Psoas muscle (tissue), 8 donors: ENCODE measurements at places on chromosomes 7 and 10. TPM values are rescaled to one million over a fixed set of nuclear protein-coding genes. Genes with fewer than 3 reads are reported as not detected.

The SEMA3E gene
- total RNA-seq, result 0.34 TPM

The PITX3 gene
- total RNA-seq, result 8.3 TPM

The SLC13A1 gene
- total RNA-seq, result 0.12 TPM

The CYP3A5 gene
- total RNA-seq, result 1.1 TPM

The UNCX gene
- not detected for total RNA-seq

The CREM gene
- 61.0 TPM for total RNA-seq

The PON2 gene
- total RNA-seq, result 17.3 TPM

The FAM241B gene
- 1.1 TPM for total RNA-seq

The LIPN gene
- not detected for total RNA-seq

The MAGI2 gene
- 2.4 TPM for total RNA-seq

The TMEM270 gene
- total RNA-seq, result not detected

The RBP3 gene
- total RNA-seq, result not detected

The SPDYE11 gene
- not detected for total RNA-seq

The HSPA14 gene
- total RNA-seq, result 13.5 TPM

The CRHR2 gene
- 0.34 TPM for total RNA-seq

The ATOH7 gene
- total RNA-seq, result not detected

The NCF1 gene
- total RNA-seq, result 0.50 TPM

The SPAM1 gene
- total RNA-seq, result not detected

The SEC23IP gene
- 46.3 TPM for total RNA-seq

The MUC12 gene
- not detected for total RNA-seq

The UTF1 gene
- not detected for total RNA-seq

The TAS2R40 gene
- total RNA-seq, result not detected

The PLEKHS1 gene
- not detected for total RNA-seq

The ZNF467 gene
- 2.8 TPM for total RNA-seq

The MKX gene
- 0.24 TPM for total RNA-seq
